NCI-H146 (cell line): ENCODE measurements at places on chromosomes 7 and 10.

DNA sequence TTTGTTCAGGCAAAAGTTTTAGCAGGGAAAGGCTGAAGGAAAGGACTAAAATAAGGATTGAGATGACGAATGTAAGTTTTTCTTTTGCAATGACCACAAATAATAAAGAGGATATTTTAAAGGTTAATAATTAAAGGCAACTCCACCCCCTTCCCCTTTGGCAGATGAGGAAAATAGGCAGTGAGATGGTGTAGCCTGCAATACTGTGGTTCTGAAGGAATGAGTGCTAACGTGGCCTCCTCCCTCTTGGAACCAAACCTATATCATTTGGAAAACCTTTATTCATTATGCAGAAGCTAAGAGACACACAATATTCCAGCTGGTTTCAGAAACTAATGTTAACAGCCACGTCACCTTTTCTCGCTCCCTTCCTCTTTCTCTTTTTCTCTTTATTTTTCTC is 70.9 kb upstream of the COL1A2 start:
- DNase-seq: no peak

- no peak for DNase-seq
These were observed 19.4 kb downstream of the SHTN1 start for GRCh38 chr10:116985611-116986010.

DNA sequence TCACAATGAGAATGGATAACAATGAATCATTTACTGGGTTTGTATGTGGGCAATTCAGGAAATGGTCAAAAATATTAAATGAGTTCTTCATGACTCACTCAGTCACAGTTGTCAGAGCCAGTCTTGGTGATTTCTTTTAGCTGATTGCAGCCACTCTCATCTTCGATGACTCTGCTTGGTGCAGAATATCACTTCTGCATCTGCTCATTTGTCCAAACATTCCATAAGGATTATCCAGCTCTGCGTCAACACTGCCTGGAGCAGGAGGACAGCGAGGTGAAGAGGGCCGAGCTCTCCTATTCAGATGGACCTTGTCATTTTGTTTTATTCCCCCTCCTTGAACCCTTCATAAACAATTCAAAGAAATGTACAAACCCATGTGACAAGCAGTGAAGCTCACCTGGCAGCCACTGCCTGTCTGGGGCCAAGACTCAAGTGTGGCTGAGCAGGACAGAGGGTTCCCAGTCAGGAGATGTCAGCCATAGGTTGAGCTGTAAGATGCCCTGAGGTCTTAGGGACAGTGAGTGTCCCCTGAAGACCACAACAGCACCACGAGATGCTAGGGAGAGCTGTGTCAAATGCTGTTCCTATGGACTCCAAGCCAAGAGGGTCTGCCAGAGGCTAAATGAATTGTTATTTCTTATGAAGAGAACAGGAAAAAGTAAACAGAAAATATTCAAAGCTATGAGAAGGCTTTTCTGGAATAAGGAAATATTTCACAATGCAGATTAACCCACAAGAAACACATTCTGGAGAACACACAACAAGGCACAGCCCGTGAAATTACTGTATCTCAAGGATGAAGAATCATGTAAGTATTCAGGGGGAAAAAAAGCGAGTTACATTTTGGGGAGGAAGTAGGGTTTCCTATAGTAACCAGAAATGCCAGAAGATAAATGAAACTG is 33.1 kb upstream of the EGFR start:
- no peak for DNase-seq

DNA sequence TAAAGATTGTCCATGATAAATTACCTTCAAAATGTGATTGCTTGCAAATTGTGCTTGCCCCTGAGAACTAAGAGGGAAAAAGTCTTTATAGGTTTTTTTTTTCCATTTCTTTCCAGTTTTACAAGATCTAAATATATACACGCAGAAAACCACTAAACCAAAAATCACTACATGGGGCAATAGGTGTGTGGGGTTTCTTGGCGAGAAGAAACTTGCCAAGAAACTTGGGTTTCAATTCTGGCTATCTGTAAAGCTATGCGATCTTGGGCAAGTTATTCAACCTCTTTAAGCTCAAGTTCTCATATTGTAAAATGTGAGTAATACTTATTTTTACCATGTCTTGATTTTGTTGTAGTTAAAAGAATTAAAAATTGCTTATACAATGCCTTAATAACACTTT is 17.0 kb downstream of the CUBN start:
- DNase-seq: no peak

DNA sequence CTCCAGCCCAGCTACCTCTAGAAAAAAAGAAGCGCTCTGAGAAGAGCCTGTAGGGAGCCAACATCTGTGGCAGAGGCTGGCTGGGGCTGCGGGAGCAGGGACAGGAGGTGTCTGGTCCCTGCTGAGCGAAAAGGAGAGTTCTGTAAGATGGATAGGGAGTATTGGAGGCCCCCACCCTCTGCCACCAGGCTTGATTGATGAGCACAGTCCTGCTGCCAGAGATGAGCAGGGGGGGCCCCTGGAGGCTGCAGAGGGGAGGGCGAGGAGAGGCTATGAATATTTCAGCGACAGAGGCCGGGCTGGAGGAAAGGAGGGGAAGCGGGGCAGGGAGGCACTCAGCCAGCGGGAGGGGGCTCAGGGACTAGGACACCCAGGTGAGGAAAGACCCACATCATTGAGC is 44.5 kb upstream of the HSPB1 start:
- DNase-seq: peak; percentile 17

DNA sequence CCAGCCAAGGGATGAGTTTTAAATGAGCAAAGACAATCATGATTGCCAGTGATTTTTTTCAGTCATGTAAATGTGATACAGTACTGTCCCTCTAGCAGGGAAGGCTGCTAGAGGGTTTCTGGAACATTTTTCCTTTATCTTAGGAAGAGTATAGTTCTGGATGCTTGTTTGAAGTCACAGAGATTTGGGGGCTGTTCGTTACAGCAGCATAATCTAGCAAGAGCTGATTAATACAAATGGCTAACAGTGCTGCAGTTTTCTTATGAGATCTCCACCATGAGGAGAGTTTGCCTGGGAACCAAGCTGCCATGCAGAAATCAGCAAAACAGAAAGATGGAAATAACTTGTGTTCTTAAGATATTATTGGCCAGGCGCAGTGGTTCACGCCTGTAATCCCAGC is 7.9 kb upstream of the PPA1 start:
- DNase-seq: no peak

DNA sequence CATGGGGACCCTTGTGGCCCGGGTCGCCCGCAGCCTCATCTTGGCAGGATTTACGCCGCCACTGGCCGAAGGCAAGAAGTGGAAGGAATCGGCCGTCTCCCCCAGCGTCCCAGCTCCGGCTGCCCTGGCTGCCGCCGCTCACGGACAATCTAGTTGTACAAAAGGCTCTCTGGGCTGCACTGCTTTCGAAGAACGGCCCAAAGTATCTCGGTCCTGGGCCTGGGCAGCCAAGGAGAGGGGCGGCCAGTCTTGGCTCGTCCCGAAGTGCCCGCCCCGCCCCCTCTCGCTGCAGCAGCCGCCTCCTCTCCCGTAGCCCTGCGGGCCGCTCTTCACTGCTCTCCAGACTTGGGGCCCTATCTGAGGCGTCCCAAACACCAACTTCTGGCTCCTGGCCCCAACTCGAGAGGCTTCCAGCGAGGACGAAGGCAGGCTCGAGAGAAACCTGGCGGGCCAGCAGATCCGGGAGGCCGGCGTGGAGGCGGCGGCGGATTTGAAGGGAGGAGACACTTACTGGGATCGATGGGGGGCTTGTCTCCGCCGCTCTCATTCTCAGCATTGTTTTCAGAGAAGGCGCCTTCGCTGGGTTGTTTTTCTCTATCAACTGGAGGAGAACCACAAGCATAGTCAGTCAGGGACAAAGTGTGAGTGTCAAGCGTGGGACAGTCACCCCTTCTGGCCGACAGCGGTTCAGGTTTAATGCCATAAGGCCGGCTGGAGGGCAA is 809 bp downstream of the HOXA9 start:
- DNase-seq: no peak

DNA sequence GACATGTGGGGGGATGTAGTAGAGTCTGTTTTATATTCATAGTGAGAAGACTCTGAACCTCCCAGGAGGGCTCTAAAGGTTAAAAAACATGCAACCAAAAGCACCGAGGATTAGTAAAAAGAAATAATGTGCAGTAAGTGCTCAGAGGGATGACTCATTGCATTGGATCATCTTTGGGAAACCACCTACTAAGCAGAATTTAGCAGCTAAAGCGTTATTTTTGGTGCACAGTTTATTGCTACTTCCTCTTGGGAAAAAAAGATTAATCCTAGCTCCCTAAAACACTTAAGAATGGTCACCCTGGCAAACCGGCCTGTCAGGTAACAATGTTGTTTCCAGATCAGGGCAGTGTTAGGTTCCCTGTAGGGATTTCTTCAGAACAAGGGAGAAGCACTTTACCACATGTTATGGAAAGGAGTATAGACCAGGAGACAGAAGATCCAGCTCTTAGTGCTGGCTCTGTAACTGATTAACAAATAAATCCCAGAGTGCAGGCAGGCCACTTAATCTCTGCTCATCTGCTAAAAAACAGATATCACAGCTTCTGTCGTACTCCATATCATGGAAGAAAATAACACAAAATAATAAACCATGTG is 44.8 kb upstream of the FAM133B start:
- DNase-seq: no peak

DNA sequence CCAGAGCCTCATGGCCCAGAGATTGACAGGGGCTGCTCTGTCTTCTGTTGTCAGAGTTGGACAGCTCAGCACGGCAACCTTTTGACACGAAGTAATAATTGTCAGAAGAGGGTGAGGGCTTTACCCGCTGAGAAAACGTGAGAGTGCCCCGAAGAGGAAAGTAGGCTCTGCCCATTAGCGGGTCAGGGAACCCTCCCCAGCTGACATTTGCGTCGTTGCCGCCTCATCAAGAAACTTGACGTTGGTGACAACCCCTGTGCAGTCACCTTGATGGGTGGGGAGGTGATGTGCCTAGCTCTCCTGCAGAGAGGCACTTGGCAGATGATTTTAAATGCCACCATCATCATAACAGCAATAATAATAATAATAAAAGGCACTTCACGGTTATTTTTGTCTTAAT is 202.1 kb downstream of the USP6NL start:
- DNase-seq: no peak

GRCh38 chr10:67520924-67521520 is 175.0 kb downstream of the CTNNA3 start:
- DNase-seq: peak; percentile 36

- DNase-seq: no peak
These were observed 574.9 kb downstream of the GLRX3 start for GRCh38 chr10:130711072-130711471.

- no peak for DNase-seq
These were observed 135.8 kb downstream of the TEX36 start for GRCh38 chr10:125547010-125547650.

GRCh38 chr7:11579141-11579540 is 252.9 kb downstream of the THSD7A start:
- no peak for DNase-seq

- no peak for DNase-seq
These were observed 10.8 kb downstream of the LFNG start for GRCh38 chr7:2530071-2530987.
